ENCODE measurements at places on chromosomes 6 and 20. TPM values are rescaled to one million over a fixed set of nuclear protein-coding genes. Genes with fewer than 3 reads are reported as not detected.

BRD2 gene
- 121 TPM for total RNA-seq

PLCB4 gene
- total RNA-seq, result 4.7 TPM

BPIFA1 gene
- total RNA-seq, result not detected

DNA sequence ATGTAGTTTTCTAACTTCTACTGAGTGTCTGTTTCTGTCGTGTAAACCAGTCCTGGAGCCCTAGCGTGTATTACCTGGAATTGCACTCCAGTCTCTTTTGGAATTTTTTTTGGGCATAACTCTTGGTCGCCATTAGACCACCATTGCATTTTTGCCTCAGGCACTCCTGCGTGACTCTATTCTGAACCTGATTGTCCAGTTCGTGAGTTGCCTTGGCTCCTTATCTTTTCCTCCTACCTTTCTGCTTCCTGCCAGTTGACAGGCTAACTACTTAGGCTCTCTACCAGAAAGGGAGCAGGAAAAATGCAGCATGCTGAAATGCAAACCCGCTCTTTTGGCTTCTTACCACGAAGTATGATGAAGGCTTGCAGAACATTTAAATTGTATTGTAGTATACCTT is 490.9 kb upstream of the SOX4 start:
- DNase-seq, result no peak

- DNase-seq, result no peak
These were observed 26.5 kb downstream of the SMLR1 start for GRCh38 chr6:130853555-130854183.

DNA sequence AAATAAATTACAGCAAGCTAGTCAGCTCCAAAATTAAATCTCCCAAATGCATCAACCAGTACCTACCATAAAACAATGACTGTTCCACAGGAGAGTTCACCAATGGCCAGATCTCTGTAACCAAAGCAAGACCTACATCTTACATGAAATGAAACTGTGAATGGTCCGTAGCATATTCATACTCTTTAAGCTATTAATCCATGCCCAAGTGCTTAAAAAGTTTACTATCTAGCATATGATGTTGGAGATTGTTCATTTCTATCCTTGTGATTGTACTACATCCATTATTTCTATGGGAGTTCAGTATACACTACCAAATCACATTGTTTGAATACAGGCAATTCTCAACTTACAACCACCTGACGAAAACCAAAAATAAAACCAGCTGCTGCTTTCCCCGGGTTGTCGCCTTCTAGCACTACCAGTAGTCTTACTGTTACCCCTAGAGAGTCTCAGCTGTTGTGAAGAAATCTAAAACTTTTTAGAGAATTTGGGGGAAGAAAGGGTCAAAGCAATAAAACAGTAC is 38.0 kb downstream of the HIVEP2 start:
- no peak for DNase-seq

SNPH gene
- total RNA-seq, result 4.0 TPM

GRCh38 chr20:63056236-63057170 is 49.7 kb upstream of the BHLHE23 start:
- peak; percentile 98 for DNase-seq

DNA sequence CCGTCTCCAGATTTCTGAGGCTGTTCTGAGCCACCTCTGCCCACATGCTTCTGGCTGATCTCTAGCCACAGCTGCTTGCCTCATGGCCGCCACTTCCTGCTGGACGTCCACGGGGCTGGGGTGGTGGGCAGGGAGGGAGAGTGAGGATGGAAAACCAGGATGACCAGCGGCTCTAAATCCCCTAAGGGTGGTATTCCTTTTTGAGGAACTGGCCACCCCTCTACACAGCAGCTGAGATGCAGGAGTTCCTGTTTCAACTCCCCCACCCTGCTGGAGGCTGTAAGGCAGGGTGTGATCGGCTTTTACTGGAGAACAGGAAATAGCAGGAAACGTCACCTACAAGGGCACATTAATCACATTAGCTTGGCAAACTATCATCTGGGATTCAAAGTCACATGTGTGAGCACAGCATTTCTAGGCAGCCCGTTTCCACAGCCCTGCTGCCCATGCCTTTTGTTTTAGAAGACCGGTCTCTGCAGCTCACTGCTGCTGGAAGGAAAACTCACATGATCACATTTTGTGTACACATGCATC is 181.6 kb upstream of the ECI2 start:
- no peak for DNase-seq

VSX1 gene
- total RNA-seq, result not detected

- DNase-seq, result no peak
These were observed 8.2 kb downstream of the SRXN1 start for GRCh38 chr20:644692-645317.

GRCh38 chr6:137224799-137225198 is 5.6 kb upstream of the IFNGR1 start:
- DNase-seq, result no peak

DNA sequence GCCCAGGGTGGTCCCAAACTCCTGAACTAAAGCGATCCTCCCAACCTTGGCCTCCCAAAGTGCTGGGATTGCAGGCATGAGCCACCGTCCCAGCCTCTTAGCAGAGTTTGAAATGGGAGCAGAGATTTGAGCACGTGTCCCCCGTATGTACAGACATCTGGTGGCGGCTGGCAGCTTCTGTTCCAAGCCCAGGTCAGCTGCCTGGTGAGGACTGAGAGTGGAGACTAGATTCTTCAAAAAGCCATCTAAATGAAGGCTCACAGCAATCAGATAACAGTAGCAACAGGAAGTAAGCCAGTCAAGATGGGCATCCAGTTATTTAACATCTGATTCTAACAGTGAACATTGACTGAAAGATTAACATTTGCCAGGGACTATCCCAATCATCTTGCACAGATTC is 128.1 kb upstream of the AKAP12 start:
- DNase-seq, result no peak

- peak; percentile 23 for DNase-seq
These were observed 168.0 kb downstream of the HDGFL1 start for GRCh38 chr6:22737331-22737730.

DNA sequence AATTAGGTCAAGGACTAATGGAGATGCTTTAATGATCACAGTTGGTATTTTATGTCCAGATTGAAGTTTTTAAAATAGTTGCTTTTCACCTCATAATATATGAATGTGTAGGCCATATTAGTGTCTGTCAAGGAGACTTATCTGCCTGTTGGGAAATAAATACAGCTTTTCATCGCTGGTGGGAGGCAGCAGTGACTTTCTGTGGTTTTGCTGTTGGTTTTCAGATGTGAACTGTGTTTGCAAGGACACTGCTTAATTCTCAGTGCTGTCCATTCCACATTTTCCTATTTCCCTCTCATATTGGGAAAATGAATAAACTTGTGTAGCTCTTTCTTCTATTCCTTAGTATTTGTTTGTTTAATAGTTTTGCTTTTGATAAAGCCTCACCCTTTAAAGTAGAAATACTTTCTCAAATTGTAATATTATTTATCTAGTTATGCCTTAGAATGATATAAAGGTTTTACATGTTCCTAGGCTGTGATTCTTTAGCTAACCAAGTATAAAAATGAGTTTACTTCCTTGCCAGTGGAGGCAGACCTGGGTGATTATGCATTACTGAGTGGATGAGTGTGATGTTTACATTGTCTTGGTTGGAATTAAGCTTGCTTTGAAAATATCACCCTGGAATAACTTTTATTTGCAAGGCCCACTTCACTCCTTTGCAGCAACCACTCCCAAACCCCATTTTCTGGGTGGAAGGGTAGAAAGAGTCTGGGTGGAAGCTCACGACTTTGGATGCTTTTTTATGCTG is 3.3 kb downstream of the PLCB4 start:
- DNase-seq, result no peak
